ENCODE measurements at places on chromosomes 2 and 18.

DNA sequence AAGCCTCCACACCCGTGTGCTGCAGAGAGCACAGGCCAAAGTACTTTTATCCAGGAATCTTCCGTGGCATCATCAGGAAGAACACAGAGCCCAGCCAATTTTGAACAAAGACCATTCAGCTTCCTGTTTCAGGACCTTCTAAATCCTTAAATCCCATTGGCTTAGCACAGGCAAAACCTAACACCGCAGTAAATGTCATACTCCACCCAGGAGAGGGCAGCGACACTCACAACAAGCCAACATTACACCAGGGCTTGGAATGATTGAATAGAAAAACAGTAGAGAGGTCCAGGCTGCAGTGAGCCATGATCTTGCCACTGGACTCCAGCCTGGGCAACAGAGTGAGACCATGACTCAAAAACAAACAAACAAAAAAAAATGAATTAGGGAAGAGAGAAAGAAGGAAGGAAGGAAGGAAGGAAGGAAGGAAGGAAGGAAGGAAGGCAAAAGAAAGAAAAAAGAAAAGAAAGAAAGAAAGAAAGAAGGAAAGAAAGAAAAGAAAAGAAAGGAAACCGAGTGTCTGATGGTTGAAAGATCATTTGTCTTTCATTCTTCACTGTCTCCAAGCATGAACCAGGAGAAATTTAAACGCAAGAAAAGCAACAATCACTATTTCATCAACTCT lies 144.6 kb upstream of the SATB2 start:
- DNase-seq, result no peak

GRCh38 chr18:9638886-9639285 lies 24.5 kb upstream of the PPP4R1 start:
- no peak for DNase-seq

- no peak for DNase-seq
Observed at GRCh38 chr18:2636126-2636631, 19.3 kb upstream of the SMCHD1 start.

GRCh38 chr2:162266460-162266760 lies 23.2 kb upstream of the FAP start:
- no peak for DNase-seq

DNA sequence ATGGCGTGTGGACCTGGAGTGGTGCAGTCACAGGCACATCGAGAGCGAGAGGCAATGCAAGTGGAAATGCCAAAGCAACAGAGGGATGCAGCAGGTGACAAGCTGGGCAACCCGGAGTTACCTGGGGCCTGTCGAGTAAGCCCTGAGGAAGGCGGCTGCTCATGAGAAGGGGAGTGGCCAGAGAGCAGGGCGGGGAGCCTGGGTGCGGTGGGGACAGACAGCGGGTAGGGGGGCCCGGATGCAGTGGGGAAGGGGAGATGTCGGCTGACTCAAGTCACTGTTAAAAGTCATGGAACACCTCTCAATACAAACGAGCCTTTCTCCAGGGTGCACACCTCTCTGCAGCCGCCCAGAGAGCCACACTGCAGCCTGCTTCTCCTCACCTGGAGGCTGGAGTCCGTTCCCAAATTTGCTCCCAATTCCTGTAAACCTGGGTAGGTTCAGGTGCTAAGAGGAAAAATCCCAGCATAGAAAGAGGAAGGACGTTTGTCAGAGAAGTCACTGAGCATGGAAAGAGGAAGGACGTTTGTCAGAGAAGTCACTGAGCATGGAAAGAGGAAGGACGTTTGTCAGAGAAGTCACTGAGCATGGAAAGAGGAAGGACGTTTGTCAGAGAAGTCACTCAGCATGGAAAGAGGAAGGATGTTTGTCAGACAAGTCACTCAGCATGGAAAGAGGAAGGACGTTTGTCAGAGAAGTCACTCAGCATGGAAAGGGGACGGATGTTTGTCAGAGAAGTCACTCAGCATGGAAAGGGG lies 71.7 kb upstream of the TWIST2 start:
- DNase-seq, result no peak

DNA sequence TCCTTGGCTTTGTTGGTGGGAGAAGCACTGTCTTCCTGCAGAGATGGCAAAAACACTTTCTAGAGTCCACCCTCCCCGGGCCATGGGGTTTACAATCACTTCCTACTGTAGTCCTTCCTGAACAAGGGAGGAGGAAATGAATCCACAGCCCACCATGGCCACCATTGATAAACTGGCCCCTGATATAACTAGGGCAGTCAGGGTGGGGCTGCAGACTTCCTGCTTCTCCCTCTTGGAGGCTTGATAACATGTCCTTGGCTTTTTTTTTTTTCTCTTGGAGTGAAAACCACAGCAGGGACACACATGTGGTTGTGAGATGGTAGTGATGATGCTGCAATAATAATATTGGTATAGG lies 437.8 kb downstream of the ZNF521 start:
- DNase-seq, result no peak

- DNase-seq, result no peak
Observed at GRCh38 chr18:42446195-42446594, 491.2 kb downstream of the PIK3C3 start.

GRCh38 chr2:70509565-70509964 lies 44.1 kb downstream of the TGFA start:
- no peak for DNase-seq

- no peak for DNase-seq
Observed at GRCh38 chr2:6233993-6234392, 541.8 kb downstream of the SOX11 start.

GRCh38 chr2:33765122-33765521 lies 166.0 kb upstream of the FAM98A start:
- no peak for DNase-seq

GRCh38 chr2:3429066-3429610 lies 49.6 kb downstream of the TRAPPC12 start:
- DNase-seq, result no peak

DNA sequence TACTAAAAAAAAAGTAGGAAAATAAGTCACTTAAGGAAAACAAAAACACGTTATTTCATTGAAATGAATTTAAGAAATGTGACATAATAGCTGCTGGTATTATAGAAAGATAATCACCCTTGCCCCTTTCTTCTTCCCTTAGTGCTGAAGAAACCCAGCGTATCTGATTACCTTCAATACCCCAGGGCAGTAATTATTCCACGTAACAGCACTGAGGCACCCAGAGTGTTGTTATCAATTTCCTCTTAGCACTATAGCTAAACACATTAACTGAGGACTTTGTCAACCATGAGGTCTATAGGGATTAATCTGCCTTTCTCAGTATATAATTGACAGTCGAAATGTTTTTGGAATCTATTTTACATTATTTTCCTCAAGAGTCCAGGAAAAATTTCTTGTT lies 180.0 kb upstream of the NXPH2 start:
- no peak for DNase-seq

- no peak for DNase-seq
Observed at GRCh38 chr18:76131738-76132137, 363.3 kb downstream of the ZNF516 start.

DNA sequence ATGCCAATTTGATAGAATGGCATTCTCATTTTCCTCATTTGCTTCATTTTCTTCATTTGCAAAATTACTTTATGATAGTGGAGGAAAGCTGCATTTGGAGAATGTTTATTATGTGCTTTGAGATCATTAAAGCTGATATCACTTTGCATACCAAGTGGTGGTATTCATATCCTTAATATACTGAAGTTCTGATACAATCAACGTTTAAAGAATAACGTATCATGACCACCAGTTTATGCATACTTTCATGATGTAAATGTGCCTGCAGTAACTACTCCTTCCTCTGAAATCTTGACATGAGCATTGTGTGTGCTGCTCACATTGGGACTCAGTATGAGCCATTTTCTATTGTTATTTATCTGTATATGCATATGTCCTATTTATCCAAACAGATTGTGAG lies 302.1 kb downstream of the ARHGAP15 start:
- DNase-seq, result no peak

DNA sequence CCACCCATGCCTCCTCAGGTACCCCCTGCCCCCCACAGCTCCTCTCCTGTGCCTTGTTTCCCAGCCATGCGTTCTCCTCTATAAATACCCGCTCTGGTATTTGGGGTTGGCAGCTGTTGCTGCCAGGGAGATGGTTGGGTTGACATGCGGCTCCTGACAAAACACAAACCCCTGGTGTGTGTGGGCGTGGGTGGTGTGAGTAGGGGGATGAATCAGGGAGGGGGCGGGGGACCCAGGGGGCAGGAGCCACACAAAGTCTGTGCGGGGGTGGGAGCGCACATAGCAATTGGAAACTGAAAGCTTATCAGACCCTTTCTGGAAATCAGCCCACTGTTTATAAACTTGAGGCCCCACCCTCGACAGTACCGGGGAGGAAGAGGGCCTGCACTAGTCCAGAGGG lies 803 bp upstream of the DES start:
- DNase-seq, result no peak

- no peak for DNase-seq
Observed at GRCh38 chr18:50192995-50193795, 1.8 kb downstream of the MYO5B start.

DNA sequence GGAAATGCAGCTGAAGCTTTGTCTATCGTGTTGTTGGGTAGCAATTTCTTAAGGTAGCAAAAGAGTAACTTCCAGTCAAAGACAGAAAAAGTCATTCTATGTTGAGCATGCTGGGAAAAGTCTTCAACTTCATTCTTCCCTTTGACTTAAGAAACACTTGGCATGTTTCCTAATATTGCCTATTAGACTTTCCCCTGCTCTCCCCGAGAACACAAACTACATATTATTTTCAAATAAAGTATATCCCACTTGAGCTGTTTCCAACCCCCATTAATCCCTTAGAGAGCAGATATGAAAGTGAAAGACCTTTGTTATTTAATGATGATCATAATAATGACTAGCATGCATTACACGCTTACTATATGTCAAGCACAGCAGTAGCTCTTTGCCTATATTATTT lies 136.0 kb upstream of the SPOPL start:
- DNase-seq, result no peak

Measured in anterior cingulate cortex (tissue), 58 donors.